CD4-positive, alpha-beta T cell (primary cell): ENCODE measurements at places on chromosomes 1 and 21. TPM values are rescaled to one million over a fixed set of nuclear protein-coding genes. Genes with fewer than 3 reads are reported as not detected.

CDCA8 gene
- total RNA-seq, result 0.36 TPM

GSTM3 gene
- total RNA-seq, result 14.8 TPM

KCNJ6 gene
- total RNA-seq, result not detected

SERPINC1 gene
- total RNA-seq, result not detected

FAM72A gene
- total RNA-seq, result 0.66 TPM

IGSF21 gene
- total RNA-seq, result not detected

C1orf116 gene
- total RNA-seq, result 0.36 TPM

OR2L2 gene
- 0.19 TPM for total RNA-seq

MRPS6 gene
- 14.4 TPM for total RNA-seq

ALG14 gene
- 0.08 TPM for total RNA-seq
